ENCODE measurements at places on chromosomes 4 and X.
A peak's percentile ranks its signal among the peaks of the same experiment; 100 is the strongest.

GRCh38 chr4:112704322-112704721 lies 67.4 kb downstream of the LARP7 start:
- no peak for DNase-seq

- no peak for DNase-seq
Observed at GRCh38 chr4:53529025-53529424, 62.3 kb downstream of the LNX1 start.

- no peak for DNase-seq
Observed at GRCh38 chrX:7286168-7286837, 138.3 kb upstream of the PUDP start.

- DNase-seq, result no peak
Observed at GRCh38 chrX:114787061-114787460, 203.2 kb downstream of the HTR2C start.

DNA sequence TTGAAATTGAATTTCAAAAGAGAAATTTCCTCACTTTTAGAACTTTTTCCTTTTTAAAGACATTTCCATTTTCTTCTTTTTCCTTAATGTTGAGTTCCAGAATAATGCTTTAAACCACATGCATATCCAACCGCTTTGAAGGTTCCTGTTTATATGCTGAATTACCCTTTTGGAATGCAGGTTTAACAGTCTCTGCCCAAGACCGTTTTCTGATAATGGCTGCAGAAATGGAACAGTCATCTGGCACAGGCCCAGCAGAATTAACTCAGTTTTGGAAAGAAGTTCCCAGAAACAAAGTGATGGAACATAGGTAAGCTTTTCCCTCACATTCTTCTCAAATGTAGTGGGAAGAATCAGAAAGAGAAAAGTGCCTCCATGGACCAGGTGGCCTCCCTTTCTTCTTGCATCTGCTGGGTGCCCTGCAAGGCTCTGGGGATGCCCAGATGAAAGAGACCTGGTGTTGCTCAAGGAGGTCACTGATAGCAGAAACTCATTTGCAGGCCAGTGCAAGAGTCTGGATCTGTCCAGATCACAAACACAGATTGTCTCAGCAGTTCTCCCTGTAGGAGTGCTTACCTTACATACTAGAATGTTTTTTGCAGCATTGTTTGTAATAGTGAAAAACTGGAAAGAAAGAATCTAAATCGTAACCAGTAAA lies 42.9 kb downstream of the MOSPD2 start:
- no peak for DNase-seq

DNA sequence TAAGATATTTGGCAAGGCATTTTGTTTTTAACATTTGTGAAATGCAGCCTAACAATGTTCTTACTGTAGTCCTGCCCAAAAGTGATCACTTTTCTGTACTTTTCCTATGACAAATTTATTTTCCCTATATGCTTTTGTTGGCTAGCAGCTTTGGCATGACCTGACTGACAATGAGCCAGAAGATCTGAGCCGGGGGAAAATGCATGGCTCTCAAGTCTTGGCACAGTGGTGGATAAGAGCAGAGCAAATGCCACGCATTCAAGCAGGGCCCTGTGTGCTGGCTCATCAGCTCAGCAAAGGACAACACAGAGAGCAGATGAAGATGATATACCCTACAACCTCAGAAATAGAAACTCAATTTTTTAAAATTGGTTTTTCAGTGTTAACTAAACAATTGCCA lies 187.3 kb downstream of the ANAPC10 start:
- DNase-seq, result no peak

GRCh38 chr4:153506341-153507309 lies 40.5 kb downstream of the TMEM131L start:
- no peak for DNase-seq

DNA sequence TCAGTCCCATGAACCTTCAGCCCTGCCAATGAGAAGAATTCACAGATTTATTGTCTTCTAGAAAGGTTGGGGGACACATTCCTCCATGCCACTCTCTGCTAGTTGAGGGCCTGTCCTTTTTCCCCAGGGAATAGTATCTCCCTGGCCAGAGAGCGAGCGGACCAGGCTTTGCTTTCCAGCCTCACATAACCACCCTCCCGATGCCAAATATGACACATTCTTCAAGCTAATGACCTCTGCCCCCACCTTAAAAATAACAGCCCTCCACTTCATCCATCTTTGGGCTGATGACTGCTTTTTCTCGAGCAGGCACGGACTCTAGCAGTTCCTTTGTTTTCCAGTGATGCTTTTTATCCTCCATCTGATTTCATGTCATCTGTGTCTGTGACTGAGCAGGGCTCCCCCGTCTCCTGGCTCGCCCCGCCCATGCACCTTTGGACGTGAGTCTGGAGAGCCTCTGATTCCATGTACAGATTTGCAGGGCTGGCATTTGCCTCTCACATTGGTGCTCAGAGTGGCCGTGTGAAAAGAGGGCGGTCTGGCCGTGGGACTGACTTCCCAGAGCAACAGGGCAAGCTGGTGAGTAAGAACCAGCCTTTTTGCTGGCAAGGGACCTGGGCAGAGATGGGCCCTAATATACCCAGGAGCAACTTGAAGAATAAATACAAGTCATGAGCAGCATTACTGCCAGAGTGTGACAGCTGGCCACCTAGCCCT lies 279.8 kb downstream of the BCOR start:
- DNase-seq, result no peak

- DNase-seq, result no peak
Observed at GRCh38 chr4:38101563-38101962, 141.4 kb downstream of the PTTG2 start.

DNA sequence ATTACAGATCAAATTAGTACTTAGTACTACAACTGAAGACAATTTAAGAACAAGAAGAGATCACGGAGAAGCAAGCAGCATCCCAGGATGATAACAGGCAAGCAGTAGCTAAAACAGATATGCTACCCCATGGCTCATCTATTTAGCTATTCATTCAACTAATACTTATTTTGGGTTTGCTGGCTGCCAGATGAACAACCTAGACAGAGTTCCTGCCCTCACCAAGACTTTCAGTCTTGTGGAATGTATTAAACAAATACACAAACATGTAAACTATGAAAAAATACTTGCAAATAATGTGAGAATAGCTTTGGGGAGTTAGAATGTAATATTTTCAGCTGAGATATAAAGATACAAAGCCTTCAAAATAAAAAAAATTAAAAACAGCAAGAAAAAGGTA lies 2.4 kb upstream of the CORIN start:
- no peak for DNase-seq

DNA sequence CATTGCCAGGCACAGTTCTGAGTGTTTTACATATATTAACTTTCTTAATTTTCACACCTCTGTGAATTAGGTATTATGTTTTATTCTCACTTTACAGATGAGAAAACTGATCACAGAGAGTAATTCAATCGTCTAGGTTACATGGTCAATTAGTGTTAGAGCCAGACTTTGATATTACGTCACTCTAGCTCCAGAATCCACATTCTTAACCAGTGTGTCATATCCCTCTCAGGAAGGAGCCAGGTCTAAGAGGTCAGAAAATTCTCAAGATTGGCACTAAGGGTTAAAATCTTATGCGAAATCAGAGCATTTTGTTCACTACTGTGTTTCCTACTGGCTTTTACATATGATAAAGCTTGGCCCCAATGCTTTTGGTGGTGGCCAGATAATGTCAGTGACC lies 7.4 kb downstream of the DMP1 start:
- DNase-seq, result no peak

DNA sequence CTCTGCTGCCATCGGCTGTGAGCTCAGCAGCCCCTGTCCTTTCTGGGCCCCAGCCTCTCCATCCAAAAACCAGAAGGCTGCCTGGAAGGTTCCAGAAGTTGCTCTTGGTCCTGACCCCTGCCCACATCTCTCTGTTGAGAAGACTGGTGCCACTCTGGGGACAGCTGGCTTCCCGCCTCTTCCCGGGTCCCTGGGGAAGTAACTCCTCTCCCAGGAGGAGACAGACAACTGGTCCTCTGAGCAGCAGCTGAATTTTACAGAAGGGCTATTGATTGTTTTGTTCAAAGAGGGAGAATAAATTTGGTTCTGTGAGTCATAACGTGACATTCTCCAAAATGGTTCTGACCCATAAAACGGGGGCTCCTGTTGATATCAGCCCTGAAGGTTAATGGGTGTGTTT lies 61.2 kb downstream of the TRMT44 start:
- no peak for DNase-seq

DNA sequence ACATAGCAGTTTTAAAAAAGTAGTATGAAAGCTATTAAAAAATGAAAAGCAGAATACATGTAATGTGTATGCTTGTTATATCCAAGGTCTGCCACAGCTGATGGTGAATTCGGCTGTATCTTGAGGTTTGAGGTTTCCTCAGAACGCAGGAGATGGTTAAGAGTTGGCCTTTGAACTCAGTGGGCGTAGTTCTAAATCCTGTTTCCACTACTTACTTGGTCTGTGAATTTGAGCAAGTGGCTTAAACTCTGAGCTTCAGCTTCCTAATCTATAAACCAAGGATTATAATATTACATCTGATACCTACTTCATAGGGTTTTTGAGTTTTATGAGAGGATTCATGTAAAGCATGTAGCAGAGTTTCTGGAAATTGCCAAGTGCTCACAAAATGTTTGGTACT lies 125.2 kb downstream of the STIM2 start:
- DNase-seq, result no peak

DNA sequence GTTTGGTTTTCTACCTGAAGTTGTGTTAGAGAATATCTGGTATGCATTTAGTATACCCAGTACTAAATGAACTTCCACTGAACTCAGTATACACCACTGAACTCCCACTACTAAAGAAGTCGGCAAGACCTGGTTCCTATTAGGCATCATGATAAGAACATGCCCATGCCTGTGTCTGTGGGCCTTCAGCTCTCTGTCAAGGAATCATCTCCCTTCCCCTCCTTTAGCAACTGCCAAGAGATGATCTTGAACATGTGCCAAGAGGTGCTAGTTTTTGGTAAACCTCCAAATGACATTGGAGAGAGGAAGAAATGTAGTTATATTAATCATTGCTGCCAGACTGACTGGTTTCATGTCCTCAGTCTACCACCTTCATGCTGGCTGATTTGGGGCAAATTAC lies 113.2 kb downstream of the ATP10D start:
- no peak for DNase-seq

DNA sequence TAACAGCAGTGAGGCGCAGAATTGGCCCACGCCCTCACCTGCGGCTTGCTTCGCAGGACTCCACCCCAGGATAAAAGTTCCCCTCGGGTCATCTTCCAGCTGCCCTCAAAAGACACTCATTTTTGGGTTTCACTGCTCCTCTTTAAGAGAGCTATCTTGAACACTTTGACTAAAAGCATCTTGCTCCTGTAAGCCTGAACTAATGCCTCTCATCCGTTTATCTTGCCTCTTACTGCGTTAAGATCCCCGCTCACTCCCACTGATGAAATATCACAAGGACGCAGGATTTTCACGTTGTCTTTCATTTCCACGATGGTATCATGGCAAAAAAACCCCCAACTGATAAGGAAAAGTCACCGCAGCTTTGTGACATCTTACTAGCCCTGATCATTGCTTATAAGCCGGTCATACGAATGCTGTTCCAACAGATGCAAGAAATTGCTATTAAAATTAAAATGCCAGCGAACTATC lies 591 bp upstream of the ACSL4 start:
- no peak for DNase-seq

- no peak for DNase-seq
Observed at GRCh38 chrX:124347242-124347641, 879 bp downstream of the SH2D1A start.

- DNase-seq, result no peak
Observed at GRCh38 chr4:42627885-42628646, 28.8 kb downstream of the ATP8A1 start.

DNA sequence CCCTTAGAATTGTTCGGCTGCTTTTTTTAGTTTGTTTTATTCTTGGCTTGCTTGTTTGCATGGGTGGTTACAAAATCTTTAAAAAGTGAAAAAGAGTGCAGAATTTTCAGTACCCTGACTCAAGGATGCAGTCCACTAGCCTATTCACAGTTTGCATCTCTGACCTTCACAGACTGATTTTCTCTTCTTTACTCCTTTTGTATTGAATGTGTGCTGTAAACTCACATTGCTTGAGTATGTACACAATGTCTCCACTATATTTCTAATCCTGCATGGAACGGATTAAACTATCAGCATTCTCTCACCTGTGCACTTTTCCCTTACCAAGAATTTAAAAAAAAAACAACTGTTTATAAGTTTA lies 22.2 kb upstream of the GPM6A start:
- no peak for DNase-seq

DNA sequence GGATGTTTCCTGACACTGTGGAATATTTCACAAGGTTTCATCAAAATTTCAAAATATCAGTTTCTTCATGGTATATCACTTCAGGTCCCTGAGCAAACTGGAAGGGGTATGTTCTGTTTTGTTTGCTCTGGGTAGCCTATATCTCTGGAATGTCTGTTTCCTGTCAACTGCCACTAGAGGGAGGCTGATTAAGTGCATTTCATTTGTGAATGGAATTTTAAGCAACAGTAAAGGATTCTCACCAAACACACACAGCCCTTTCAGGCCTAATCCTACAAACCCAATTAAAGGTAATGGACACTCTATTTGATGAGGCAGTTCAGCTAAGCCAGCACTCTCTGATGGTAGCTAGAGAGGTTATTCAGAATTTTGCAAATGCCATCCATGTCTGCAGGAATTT lies 307.1 kb downstream of the TEX13A start:
- no peak for DNase-seq

- peak; percentile 36 for DNase-seq
Observed at GRCh38 chr4:121252224-121252806, 88.2 kb upstream of the TNIP3 start.

DNA sequence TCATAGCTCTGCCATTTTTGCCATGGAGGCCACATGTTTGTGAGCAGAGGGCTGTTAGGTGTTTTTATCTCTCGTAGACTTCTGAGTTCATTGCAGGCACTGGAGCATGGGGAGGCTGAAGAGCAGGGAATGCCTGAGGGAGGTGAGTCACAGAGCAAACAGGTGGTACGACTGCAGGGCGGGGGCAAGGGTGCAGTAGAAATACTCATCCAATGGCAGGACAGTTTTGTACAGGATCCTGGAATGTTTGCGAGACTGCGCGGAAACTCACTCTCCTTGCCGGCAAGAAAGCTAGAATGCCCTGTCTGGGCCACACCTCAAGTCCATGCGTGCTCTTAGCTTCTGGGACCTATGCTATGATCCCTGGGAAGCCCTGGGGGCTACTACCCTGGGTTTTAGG lies 20.0 kb upstream of the VCX2 start:
- DNase-seq, result no peak

GRCh38 chrX:1463581-1463980 lies 10.9 kb upstream of the ASMTL start:
- no peak for DNase-seq

DNA sequence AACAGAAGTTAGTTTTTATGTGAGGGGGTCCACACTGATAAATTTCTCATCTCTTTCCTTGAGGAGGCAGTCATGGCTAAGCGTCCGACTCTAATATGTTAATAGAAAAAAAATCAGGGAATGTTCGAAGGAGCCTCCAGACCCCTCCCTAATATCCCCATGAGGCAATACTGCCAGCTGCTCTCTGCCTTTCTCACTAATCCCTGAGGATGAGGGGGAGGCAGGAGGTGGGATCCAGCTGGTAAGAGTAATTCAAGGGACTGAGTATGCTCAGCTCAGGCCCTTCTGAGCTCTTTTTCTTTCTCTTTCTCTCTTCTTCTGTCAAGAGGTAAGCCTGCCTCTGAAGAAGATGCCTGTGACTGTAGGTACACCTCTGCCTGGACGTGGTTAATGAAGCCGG lies 51.7 kb downstream of the PIR start:
- no peak for DNase-seq

GRCh38 chr4:155907556-155907955 lies 4.1 kb downstream of the TDO2 start:
- DNase-seq, result no peak

Data from AG09319 (cell line).